Bladder microvascular endothelial cell (primary cell): ENCODE measurements at places on chromosomes 2 and 18. TPM values are rescaled to one million over a fixed set of nuclear protein-coding genes. Genes with fewer than 3 reads are reported as not detected.

Gene PROC
- not detected in 2 replicates for total RNA-seq

Gene EGR4
- total RNA-seq, result not detected in 2 replicates

Gene CDK5R2
- not detected in 2 replicates for total RNA-seq

Gene ABCG5
- not detected in 2 replicates for total RNA-seq

Gene WDR35
- 5.3 and 12.1 TPM in 2 replicates for total RNA-seq

Gene GALR1
- not detected in 2 replicates for total RNA-seq

Gene NEDD4L
- 15.7 and 44.7 TPM in 2 replicates for total RNA-seq

Gene HOXD4
- 2.1 and 8.0 TPM in 2 replicates for total RNA-seq

Gene ERICH2
- not detected in 2 replicates for total RNA-seq

Gene CD226
- 0.32 and 1.0 TPM in 2 replicates for total RNA-seq

Gene GPR45
- not detected in 2 replicates for total RNA-seq

Gene POMC
- total RNA-seq, result 0.76 and 1.5 TPM in 2 replicates

Gene CRYGD
- total RNA-seq, result not detected in 2 replicates

Gene COLEC11
- total RNA-seq, result 0.16 and 0.57 TPM in 2 replicates

Gene XDH
- total RNA-seq, result not detected in 2 replicates

Gene GNLY
- not detected in 2 replicates for total RNA-seq

Gene CXCR2
- not detected in 2 replicates for total RNA-seq

Gene STPG4
- total RNA-seq, result 0.16 and 0.31 TPM in 2 replicates

Gene SFTPB
- not detected in 2 replicates for total RNA-seq

Gene ASPRV1
- total RNA-seq, result 0.16 and 0.25 TPM in 2 replicates

Gene SPP2
- total RNA-seq, result not detected in 2 replicates

Gene KCNG2
- total RNA-seq, result 0.63 TPM in 1 of 2 replicates, not detected in the other

Gene RNF125
- total RNA-seq, result 4.8 and 6.5 TPM in 2 replicates

Gene MROH2A
- not detected in 2 replicates for total RNA-seq

Gene KCNS3
- total RNA-seq, result 0.31 and 0.65 TPM in 2 replicates

Gene PAX8
- 0.16 and 0.31 TPM in 2 replicates for total RNA-seq

Gene TCF23
- total RNA-seq, result not detected in 2 replicates

Gene RASGRP3
- 92.1 and 205 TPM in 2 replicates for total RNA-seq

Gene RAX
- not detected in 2 replicates for total RNA-seq

Gene SERPINB11
- not detected in 2 replicates for total RNA-seq

Gene DYNAP
- total RNA-seq, result not detected in 2 replicates

Gene UGT1A4
- not detected in 2 replicates for total RNA-seq

Gene TSPYL6
- not detected in 2 replicates for total RNA-seq

Gene ANXA4
- 33.8 and 52.6 TPM in 2 replicates for total RNA-seq

Gene CFAP65
- not detected in 2 replicates for total RNA-seq

Gene UPP2
- total RNA-seq, result not detected in 2 replicates

Gene KIAA2012
- not detected in 2 replicates for total RNA-seq

Gene PDE1A
- total RNA-seq, result 0.16 and 1.1 TPM in 2 replicates

Gene GAREM1
- 0.16 and 0.63 TPM in 2 replicates for total RNA-seq

Gene HOXD3
- total RNA-seq, result 7.6 and 16.0 TPM in 2 replicates

Gene MERTK
- 11.2 and 44.7 TPM in 2 replicates for total RNA-seq

Gene PKDCC
- total RNA-seq, result 0.81 and 5.2 TPM in 2 replicates

Gene REG3A
- total RNA-seq, result not detected in 2 replicates

Gene CABYR
- total RNA-seq, result 1.3 and 3.7 TPM in 2 replicates

Gene REV1
- total RNA-seq, result 22.7 and 62.5 TPM in 2 replicates

Gene R3HDM1
- 3.1 and 10.6 TPM in 2 replicates for total RNA-seq

Gene TACR1
- not detected in 2 replicates for total RNA-seq

Gene TET3
- total RNA-seq, result 2.6 and 10.4 TPM in 2 replicates

Gene SLC39A6
- 12.3 and 37.8 TPM in 2 replicates for total RNA-seq

Gene DSG1
- not detected in 2 replicates for total RNA-seq

Gene RIT2
- total RNA-seq, result not detected in 2 replicates
